ENCODE measurements at places on chromosomes 1 and 21.

DNA sequence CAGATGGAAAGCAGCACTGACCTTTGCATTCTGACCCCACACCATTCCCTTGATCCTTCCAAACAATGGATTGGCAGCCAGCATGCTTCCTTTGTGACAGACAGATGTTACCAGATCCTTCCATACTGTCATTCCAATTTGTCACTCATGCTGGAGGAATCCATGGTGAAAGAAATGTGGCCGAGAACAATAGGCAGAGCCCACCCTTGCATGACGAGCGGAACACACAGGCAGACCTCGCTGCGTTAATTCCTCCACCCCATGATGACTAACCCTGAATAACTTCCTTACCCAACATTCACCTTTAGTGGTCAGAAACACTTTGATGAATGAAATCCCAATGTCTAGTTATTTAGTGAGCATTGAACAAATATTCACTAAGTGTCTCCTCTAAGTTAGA, 45.1 kb downstream of the PDPN start:
- no peak for DNase-seq

GRCh38 chr1:244010191-244010590, 40.9 kb upstream of the ZBTB18 start:
- no peak for DNase-seq

- DNase-seq, result no peak
Observed at GRCh38 chr1:34286511-34286910, 109.8 kb downstream of the C1orf94 start.

DNA sequence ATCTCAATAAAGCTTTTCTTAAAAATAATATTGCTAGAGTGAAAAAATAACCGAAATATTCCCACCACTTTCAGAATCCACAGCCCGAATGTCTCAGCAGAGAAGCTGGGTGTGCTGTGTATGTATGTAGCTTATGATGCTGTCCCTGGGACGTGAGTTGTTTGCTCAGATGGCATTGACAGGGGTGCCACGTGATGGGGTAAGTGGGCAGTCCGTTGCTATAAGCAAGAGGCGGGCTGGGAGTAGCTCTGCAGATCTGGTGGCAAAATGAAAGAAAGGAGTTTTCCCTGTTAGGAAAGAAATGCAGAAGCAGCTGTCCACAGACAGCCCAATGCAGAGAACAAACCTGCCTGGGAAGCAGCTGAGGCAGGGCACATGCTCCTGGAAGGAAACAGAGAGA, 3.8 kb upstream of the FAM20B start:
- DNase-seq, result no peak

DNA sequence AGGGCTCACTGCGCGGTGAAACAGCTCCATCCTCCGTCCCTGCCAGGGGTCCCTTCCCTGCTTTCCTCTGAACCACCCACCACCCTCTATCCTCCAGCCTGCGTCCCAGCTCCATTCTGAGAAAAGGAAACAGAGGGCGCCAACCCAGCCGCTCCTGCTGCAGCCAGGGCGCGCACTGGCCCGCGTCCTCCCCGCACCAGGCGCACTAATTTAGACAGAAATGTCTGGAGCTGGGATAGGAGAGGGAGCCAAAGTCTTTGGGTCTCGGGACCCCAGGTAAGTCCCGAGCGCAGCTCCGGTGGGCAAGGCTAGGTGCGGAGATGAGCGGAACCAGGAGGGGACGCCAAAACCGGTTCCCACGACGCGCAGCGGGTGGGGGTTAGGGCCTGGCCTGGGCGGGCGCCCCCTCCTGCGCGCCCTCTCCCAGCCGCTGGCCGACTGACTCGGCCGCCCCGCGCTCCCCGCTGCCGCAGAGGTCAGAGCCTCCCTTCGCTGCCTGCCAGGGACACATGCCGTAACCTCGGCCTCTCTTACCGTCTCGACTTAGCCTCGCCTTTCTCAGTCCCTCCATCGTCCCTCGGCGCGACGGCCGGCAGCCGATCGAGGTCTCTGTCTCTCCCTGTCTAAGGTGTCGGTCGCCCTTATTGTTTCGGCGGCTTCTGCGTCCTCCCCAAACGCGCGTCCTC, 2.0 kb downstream of the CAMK2N1 start:
- DNase-seq, result no peak

DNA sequence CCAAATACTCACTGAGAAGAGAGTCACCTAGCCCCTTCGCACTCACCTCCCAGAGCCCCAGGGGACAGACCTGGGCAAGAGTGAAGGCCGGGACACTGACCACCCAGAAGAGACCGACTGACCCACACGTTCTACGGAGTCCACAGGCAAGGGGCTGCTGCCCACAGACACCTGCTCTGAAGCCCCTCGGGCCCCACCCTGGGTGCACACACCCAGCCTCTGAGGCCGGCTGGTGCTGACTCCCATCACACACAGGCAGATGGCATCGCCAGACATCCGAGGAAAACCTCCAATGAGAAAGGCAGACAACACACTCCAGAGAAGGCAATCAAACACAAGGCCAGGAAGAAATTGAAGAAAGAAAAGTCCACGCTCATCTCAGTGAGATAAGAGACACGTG, 22.1 kb downstream of the WDR4 start:
- DNase-seq, result no peak

Data from left renal pelvis (tissue), 4 donors.